ENCODE measurements at places on chromosomes 1 and 21.

DNA sequence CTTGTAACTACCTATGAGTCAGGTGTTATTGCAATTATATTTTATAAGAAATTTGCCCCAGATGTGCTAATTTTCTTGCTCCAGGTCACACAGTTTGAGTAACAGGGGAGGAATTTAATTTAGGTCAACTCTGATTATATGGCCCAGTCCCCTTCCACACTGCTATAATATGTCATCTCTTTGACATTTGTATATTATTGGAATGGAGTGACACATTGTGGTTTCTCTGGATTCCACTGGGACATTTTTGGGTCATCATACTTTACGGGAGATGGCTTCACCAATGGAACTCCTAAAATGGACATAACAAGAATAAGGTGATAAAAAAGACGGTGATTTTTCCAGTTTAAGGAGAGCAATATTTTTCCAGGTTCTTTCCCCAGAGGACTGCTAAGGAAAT, 191.2 kb downstream of the DISC1 start:
- DNase-seq, result no peak

- no peak for DNase-seq
Measured at GRCh38 chr1:153532181-153532580, 3.6 kb downstream of the S100A6 start.

GRCh38 chr1:44903011-44903680, 60.1 kb upstream of the PTCH2 start:
- DNase-seq, result no peak

DNA sequence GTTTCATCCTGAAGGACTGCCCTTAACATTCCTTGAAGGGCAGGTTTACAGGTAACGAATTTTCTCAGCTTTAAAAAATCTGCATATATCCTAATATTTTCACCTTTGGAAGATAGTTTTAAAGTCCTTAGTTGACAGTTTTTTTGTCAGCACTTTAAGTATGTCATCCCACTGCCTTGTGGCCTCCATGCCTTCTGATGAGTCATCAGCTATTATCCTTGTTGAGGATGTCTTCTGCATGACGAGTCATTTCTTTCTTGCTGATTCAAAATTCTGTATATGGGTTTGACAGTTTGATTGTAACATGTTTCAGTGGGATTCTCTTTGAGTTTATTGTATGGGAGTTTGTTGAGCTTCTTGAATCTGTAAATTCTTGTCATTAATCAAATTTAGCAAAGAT, 500.6 kb downstream of the DISC1 start:
- no peak for DNase-seq

- DNase-seq, result no peak
Measured at GRCh38 chr1:6059866-6060265, 14.2 kb downstream of the KCNAB2 start.

GRCh38 chr1:170730438-170730837, 66.5 kb downstream of the PRRX1 start:
- DNase-seq, result no peak
